Keratinocyte (primary cell): ENCODE measurements at places on chromosomes 7 and 10. TPM values are rescaled to one million over a fixed set of nuclear protein-coding genes. Genes with fewer than 3 reads are reported as not detected.

BTBD16 gene
- polyA plus RNA-seq = 3.3 to 4.9 TPM (median 4.1 TPM) in 3 replicates

GRCh38 chr7:131186816-131187215 lies 140.9 kb upstream of the MKLN1 start:
- H3K4me1 ChIP-seq = peaks cover 30% of the 10 kb centered on the region
- H3K36me3 ChIP-seq = no peaks in the 10 kb centered on the region
- H3K4me3 ChIP-seq = no peak overlapping the region
- DNase-seq = no peak
- no peak overlapping the region for H3K27ac ChIP-seq

UBE2H gene
- 83.7 to 130 TPM (median 100 TPM) in 3 replicates for polyA plus RNA-seq

DNA sequence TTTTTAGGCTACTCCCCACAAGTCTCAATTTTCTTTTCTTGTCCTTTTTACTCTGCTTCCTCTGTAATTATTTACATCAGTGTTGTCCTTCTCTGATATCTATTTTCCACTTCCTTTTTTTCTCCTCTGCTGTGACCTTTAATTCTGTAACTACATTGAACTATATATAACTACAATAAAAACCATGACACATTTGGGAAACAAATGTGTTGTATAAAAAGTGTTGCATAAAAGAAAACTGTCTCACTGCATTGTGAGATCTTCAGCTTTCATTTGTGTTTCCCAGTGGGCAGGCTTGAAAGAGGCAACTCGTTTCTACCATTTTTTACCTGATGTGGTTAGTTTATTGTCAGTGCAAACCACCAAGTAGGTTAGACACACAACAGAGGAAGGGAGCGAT lies 483.9 kb upstream of the NRP1 start:
- no peak for DNase-seq
- no peaks in the 10 kb centered on the region for H3K27me3 ChIP-seq
- H3K4me1 ChIP-seq = no peaks in the 10 kb centered on the region
- H3K27ac ChIP-seq = no peak overlapping the region

GRCh38 chr7:70142247-70142932 lies 544.1 kb downstream of the AUTS2 start:
- no peak overlapping the region for H3K4me3 ChIP-seq
- no peaks in the 10 kb centered on the region for H3K27me3 ChIP-seq
